ENCODE measurements at places on chromosomes 7 and 10.

- no peak for DNase-seq
Measured at GRCh38 chr10:126425489-126426065, 37.3 kb upstream of the ADAM12 start.

DNA sequence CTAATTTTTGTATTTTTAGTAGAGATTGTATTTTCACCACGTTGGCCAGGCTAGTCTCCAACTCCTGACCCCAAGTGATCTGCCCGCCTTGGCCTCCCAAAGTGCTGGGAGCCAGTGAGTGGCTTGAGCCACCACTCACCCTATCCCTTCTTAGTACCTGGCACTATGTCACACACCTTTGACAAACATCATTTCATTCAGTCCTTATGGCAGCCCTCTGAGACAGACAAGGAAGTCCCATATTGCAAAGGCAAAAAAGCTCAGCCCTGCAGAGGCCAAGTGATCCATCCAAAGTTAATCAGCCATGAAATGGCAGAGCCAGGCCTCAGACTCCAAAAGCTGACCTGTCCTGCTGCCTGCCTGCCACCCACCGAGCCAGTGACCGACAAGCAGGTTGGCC is 39.9 kb upstream of the ECHDC3 start:
- DNase-seq: no peak

DNA sequence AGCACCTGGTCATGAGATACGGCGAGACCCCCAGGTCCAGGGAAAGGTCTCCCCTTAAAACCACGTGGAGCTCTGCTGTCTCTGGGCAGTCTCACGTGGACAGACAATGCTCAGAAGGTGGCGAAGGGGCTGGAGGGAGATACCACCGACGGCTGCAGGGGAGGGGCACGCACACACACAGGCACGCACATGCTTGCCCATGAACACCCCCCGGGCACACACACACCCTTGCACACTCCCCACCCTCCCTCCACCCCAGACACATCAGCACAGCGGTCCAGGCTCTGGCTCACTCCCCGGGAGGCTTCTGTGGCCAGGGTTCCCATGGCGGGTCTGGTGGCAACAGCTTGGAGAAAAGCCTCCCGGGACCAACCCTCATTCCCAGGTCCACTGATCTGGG is 52.4 kb upstream of the TNRC18 start:
- DNase-seq: no peak

DNA sequence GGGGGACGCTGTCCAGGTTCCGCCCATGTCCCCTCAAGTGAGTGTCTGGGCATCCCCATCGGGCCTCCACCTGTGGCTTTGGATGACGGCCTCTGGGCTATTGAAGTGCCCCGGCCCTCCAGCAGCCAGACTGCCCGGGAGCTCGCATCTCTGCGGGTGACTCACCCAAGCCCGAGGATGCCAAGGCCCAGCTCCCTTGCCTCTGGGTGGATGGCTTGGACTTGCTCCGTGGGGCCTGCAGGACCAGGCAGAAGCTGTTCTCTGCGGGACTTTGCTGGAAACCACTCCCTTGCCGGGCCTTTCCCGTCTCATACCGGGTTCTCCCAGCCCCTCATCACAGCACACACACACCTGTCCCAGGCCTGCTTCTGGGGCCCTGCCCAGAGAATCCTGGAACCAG is 22.4 kb downstream of the DPYSL4 start:
- no peak for DNase-seq

GRCh38 chr7:143384148-143384547 is 3.0 kb downstream of the ZYX start:
- no peak for DNase-seq

DNA sequence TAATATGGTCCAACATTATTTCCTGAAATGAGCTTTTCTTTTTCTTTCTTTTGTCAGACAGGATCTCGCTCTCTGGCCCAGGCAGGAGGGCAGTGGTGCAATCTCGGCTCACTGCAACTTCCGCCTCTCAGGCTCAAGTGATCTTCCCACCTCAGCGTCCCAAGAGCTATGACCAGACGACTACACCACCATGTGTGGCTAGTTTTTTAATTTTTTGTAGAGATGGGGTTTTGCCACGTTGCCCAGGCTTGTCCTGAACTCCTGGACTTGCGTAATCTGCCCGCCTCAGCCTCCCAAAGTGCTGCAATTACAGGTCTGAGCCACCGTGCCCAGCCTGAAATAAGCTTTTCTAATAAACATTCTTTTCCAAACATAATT is 48.6 kb downstream of the CUL2 start:
- DNase-seq: no peak

GRCh38 chr10:101297901-101298486 is 56.0 kb upstream of the BTRC start:
- peak; percentile 55 for DNase-seq

DNA sequence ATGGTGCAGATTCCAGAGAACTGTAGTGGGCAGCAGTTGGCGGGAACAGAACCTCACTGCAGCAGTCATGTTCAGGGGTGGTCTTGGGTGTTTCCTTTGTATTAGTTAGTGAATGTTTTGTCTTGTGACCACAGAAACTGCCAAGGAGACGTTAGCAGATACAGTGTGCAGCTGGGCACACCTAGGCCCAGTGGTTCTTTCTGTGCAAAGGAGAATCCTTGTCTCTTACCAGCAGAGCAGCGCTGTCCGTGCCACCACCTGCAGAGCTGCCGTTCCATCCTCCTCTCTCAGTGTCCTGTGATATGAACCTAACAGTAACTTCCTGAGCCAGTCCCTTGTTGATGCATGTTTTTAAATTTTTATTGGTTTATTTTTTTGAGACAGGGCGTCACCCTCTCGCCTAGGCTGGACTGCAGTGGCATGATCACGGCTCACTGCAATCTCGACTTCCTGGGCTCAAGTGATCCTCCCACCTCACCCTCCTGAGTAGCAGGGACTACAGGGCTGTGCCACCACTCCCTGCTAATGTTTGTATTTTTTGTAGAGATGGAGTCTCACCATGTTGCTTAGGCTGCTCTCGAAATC is 60.6 kb downstream of the WDR37 start:
- DNase-seq: no peak

DNA sequence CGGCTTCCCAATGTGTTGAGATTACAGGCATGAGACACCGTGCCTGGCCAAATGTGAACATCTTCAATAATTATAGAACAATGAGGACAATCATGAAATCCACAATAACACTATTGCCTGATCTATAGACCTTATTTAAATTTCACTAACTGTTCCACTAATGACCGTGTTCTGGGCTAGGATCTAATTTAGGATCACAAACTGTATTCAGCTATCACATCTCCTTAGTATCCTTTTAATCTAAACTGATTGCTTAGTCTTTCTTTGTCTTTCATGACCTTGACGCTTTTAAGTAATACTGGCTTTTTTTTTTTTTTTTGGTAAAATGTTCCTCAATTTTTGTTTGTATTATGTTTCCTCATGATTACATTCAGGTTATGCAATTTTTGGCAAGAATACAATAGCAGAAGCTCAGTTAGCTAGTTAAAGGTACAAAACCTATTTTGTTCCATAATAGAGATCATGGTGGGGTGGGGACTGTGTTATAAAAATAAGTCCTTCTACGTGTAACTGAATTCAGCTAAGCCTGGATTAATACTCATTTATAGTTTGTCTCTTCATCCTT is 158.4 kb downstream of the AOAH start:
- DNase-seq: no peak

DNA sequence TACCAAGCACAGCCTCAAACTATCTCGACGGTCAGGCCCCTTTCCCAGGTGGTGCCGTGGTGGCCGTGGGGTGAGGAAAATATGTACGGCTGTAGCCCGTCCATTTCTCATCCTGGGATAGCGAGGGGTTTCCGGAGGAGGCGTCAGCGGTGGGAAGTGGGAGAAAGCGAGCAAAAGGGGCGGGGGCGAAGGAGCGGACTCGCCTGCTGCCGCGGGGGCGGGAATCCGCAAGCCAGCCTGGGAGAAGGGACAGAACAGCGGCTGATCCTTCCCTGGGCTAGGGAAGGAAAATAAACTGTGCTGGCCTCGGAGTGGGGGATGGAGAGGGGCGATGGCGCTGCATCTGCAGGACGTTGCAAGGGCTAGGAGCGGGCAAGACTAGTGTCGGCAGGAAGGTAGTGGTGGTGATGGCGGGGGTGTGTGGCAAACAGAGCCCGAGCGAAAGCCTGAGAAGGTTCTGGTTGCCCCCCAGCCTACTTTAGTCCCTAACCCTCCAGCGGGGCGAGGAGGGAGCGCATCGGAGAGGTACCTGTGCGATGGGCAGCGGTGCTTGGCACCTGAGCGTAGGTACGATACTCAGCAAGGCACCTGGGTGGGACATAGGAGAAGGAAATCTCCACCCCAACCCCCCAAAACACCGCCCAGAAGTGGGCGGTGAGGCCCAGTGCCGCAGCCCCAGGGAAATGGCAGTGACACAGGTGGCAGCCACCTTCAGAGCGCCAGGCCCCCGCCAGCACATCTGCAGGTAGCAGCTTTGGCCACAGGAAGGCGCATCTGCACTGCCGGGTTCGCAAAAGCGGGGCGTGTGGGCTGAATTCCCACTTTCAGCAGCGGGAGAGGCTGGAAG is 49.9 kb upstream of the STEAP1B start:
- DNase-seq: no peak

GRCh38 chr7:25238066-25238725 is 9.9 kb upstream of the NPVF start:
- no peak for DNase-seq

GRCh38 chr7:98981701-98982100 is 103.4 kb downstream of the TRRAP start:
- DNase-seq: no peak

GRCh38 chr7:33806298-33807154 is 98.8 kb upstream of the BMPER start:
- DNase-seq: no peak

Measured in activated T-helper 9 cell treated with anti-CD3 and anti-CD28 coated beads, Interleukin-2, amount 50 U/mL, for 16 hours (primary cell).